CD4-positive, CD25-positive, alpha-beta regulatory T cell (primary cell): ENCODE measurements at places on chromosomes 1 and 21. TPM values are rescaled to one million over a fixed set of nuclear protein-coding genes. Genes with fewer than 3 reads are reported as not detected.

Gene PLXNA2
- 0.62 TPM for total RNA-seq

Gene PTPN22
- 58.5 TPM for total RNA-seq

DNA sequence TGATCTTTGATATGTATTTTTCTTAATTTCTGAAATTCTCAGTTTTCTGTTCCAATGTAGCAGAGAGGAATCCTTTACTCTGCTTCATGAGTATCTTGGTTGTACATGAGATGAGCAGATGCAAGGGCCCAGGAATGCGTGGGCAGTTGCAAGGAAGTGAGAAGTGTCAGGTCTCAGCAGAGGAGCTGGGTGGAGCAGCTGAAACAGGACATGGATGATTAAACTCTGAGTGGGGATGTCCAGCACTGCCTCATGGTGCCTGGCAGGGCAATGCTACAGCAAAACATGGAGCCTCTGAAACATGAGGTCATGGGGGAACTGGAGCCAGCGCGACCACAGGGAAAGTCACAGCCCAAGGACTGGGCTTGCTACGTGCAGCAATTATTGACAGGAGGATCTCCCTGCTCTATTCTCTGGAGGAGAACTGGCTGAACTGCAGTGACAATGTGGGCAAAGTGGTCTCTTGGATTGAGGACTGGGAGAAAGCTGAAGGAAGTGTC is 48.4 kb downstream of the COLGALT2 start:
- no peak for DNase-seq

Gene NT5C1A
- 0.47 TPM for total RNA-seq

Gene EIF3I
- 123 TPM for total RNA-seq
